Activated naive CD4-positive, alpha-beta T cell treated with anti-CD3 and anti-CD28 coated beads, Interleukin-2, amount 50 U/mL, for 16 hours (primary cell): ENCODE measurements at places on chromosomes 5 and 9.

DNA sequence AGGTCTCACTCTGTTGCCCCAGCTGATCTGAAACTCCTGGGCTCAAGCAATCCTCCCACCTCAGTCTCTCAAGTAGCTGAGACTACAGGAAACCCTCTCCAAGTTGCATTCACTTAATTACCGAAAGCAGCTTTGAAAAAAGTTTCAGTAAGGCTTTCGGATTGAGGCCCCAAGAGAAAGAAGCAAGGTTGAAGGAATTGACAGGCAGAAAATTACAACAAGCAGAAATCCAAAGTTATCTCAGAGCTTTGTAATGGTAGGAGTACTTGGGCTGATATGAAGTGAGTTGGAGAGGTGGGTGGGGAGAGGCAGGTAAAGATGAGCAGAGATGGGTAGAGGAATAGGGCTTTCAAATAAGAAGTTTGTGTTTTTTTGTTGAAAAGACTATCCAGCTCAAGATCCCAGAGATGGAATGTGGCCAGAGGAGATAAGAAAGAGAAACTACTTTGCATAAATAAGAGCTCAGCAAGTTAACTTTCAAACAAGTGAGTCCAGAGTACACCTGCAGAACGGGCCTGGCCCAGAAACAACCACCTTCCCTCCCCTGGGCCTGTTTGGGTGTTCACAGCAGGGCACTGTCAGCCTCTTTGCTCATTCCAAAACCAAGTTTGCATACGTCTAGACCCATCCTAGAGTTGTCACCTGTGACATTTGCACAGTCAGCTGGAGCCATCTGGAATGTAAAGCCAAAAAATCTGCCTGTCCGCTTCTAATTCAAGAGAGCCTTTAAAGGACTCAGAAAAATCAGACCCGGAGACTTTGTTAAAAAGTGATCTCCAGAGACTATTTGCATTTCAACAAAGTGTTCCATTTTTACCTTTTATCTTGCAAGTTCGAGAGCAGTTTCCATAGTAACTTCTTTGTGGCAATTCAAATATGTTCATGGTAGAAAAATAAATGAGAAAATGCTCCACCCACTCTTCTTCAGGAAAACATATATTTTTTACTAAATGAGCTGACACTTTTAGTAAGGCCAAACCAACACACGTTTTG is 2.2 kb upstream of the CLINT1 start:
- no peak for DNase-seq

- DNase-seq, result no peak
Observed at GRCh38 chr5:27944471-27944870, 906.1 kb upstream of the CDH9 start.

- DNase-seq, result no peak
Observed at GRCh38 chr5:178465861-178466288, 124.3 kb downstream of the COL23A1 start.

- no peak for DNase-seq
Observed at GRCh38 chr9:129781981-129782380, 21.0 kb upstream of the TOR1B start.

GRCh38 chr5:116358911-116359418 is 215.7 kb downstream of the SEMA6A start:
- no peak for DNase-seq
